ENCODE measurements at places on chromosomes 7 and 10.

DNA sequence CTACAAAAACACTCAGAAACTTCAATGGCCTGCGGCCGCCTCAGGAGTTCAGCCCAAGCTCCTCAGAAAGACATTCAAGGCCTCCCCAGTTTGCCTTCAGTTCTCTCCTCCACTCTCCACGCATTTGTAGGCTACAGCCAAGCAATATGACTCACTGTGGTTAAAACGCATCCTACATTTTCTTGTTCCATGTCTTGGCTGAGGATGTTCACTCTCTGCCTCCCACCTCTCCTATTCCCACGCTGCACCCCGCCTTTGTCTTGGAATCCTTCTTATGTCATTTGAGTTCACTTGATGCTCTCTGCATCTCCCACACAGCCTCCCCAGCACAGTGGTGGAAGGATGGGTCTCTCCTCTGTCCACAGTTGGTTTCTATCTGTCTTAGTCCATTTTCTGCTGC, 184.8 kb downstream of the NPSR1 start:
- no peak for DNase-seq

DNA sequence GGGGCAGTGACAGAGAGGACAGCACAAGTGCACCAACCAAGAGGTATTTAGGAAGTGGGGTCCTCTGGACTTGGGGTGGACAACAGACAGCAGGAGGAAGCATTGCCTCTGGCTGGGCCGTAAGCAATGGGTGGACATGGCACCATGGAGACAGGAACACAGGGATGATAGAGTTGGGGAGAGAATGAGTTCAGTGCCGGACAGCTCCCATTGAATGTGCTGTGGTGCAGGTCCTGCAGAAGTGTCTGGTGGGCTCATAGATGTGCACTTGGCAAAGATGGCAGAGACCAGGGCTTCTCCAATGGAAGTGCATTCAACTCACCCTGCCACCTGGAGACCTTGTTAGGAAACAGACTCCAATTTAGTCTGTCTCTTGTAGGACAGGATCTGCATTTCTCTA, 341.5 kb upstream of the ZMIZ1 start:
- no peak for DNase-seq

DNA sequence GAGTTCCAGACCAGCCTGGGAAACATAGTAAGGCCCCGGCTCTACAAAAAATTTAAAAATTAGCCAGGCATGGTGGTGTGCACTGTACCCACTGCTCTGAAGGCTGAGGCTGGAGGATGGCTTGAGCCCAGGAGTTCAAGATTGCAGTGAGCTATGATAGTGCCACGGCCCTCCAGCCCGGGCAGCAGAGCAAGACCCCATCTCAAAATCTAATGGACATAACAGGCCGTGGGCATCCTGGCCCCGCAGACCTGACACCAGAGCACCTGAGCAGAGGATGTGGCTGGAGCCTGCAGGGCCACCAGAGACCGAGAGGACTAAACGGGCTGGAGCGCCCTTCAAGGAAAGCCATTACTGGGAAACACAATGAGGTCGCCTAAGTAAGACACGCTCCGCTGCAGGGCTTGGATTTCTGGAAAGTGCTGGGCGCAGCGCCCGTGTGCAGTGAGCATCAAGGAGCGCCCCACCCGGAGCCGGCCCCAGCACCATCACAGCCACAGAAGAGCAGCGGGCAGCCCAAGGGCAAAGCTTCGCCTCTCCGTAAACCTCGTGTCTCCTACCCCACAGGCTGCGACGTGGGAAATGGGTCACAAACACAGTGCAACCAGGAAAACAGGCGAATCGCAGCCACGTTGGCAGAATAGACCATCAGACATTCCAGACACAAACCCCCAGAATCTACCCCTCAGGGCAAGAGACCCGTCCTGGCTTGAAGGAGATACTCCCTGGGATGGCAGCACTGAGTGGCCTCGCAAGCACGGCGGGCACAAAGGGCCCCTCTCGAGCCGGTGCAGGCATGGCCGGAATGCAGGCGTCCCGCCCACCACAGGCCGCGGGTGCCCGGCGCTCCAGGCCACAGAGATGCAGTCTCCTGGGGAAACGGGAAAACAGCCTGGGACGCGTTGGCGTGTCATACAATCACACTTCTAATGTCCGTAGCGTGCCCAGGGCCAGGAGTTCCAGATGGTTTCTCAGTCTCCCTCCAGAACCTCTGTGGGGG, 4.9 kb downstream of the RADIL start:
- DNase-seq = no peak

GRCh38 chr10:27822301-27822700, 76.7 kb upstream of the MKX start:
- no peak for DNase-seq

DNA sequence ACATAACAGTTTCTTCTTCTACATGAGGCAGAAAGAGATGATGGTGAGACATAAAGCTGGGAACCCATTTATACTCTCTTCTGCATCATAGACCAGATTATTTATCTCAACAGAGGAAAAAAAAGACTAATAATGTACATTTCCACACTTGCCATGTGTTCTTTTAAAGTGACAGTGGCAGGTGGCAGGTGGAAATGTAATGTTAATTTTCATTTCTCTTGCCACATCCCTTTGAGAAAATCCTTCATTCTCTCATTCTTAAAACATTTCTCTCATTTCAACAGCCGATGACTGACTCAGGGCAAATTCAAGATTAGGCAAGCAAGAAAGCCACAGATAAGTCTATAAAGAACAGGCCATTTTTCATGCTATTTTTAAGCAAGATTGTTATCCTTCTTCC, 635.6 kb upstream of the SORCS1 start:
- DNase-seq = no peak

- no peak for DNase-seq
Observed at GRCh38 chr7:100080907-100081534, 502 bp downstream of the ZNF3 start.

DNA sequence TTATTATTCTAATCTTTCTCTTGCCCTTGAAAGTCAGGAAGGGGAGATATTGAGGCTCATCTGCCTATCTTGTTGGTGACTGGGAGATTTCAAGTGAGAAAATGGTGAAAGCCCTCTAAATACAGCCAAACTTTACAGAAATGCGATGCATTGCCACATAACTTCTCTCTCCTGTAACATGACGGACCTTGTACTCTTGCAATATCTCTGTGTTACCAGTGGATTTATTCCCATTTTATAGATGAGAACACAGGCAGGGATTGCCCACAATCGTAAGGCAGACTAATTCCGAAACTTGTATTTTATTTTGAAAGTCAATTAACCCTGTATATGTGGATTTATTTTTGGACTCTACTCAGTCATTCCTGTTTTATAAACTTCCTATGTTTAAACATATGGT, 57.3 kb upstream of the MPP7 start:
- DNase-seq = no peak

DNA sequence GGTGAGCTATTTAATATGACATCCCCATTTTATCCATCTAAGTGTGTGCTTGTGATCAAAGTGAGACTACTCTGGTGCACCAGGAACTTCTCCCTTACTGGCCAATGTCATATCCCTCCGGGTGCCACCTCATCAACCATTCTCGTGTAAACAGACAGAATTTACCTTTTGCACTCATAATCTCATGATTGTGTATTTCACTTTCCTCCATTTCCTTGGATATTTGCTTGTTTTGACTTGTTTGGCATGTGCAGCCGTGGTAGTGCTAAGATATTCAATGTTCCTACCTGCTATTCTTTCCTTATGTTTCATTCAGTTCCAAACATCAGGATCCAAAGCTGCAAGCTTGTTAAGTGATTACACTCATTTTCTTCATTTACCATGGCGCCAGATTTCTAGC, 280.5 kb upstream of the SP8 start:
- DNase-seq = no peak

GRCh38 chr10:132645630-132646442, 108.2 kb downstream of the INPP5A start:
- DNase-seq = no peak

DNA sequence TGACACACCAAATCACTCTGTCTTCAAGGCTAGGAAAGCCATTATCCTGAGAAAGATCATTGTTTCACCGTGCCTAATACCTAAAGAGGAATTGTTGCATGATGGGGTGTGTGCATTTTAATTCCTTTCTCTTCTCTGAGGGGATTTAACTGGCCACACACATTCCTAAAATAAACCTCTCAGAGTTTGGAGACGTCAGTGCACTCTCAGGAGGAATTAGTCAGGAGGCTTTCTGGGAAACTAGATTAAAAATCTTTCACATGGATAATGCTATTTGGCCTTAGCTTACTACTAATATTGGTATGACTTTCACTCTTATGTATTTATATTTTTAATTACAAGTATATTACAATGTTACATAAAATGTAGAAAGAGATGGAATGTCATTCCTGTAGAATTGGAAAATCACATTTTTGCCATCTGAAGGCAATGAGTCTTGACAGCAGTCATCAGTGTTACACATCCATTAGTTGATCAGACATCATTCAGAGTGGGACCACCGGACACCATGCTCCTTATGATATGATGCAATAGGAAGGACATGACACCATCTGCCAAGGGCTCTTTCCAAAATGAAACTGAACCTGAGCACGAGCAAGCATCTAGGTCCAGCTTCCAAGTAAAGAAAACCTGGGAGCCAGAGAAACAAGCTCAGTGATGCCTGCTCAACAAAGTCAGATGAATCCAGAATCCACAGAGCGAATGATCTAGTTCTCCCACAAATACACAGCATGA, 43.1 kb upstream of the TMEM273 start:
- no peak for DNase-seq

- no peak for DNase-seq
Observed at GRCh38 chr10:12332572-12333379, 16.6 kb upstream of the CAMK1D start.

DNA sequence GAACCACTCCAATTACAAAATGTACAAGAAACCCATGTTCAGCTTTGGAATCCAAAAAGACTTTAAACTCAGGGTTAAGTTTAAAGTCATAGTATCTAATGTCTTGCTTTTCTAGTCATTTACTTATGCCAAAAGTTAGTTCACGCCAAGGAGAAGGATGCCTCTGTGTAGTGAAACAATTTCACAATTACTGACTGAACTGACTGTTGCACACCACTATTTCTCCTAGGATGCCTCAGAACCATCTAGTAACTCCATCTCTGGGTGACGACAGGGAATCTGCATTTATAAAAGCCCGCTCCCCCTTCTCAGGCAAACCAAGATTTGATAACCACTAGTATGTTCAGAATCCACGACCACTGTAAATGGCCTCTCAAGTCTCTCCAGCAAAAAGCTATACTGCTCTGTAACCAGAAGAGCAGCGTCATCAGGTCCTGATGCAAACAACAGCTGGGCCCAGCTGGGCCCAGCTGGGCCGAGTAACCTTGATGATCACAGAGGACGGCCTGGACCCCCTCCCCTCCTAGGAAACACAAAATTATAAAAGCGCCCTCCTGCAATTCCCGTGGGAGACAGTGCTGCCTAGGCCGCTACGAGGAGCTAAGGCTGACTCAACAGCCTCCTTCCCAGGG, 680 bp upstream of the ADO start:
- peak; percentile 76 for DNase-seq
